Activated T-cell treated with anti-CD3 and anti-CD28 coated beads for 1 hour (primary cell): ENCODE measurements at places on chromosomes 3 and 15.

- no peak for DNase-seq
Observed at GRCh38 chr3:112973325-112974177, 1.4 kb downstream of the CD200R1 start.

DNA sequence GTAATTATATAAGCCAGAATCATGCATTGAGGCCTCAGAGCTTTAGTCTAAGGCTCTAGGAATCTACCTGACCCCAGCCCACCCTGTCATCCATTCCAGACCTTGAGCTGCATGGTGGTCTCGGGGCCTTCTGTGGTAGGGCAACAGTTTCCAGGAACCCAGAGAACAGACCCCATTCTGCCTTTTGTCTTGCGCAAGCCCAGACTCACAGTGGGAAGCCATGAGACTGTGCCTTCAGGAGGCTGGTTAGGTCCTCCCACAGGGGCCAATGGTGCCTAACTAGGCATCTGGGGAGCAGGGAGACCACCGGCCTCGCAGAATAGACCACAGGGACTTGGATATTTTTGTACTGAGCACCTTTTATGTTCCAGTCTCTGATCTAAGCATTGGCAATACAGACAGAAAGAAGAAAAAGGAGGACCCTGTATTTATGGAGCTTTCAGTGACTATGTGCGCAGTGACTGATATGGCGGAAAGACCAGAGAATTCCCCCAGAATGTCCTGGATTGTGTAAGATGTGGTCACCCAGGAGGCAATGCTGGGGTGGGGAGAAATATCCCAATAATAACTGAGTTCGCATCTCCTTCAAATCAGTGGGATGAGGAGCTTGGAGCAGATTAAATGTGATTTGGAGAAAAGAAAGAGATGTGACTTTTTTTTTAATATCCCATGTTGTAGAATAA is 40.1 kb downstream of the MCF2L2 start:
- DNase-seq, result no peak

DNA sequence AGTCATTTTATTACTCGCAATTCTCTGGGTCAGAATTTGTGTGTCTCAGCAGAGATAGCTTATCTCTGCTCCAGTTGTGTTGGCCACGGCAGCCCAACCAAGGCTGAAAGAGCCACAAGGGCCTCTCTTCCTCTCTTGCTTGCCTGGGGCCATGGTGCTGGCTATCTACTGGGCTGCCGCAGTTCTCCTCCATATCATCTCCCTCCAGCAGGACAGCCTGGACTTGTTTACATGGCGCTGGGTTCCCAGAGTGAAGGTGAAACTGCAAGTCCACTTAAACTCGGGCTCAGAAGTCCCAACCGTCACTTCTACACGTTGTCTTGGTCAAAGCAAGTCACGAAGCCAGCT is 134.8 kb downstream of the UACA start:
- no peak for DNase-seq

DNA sequence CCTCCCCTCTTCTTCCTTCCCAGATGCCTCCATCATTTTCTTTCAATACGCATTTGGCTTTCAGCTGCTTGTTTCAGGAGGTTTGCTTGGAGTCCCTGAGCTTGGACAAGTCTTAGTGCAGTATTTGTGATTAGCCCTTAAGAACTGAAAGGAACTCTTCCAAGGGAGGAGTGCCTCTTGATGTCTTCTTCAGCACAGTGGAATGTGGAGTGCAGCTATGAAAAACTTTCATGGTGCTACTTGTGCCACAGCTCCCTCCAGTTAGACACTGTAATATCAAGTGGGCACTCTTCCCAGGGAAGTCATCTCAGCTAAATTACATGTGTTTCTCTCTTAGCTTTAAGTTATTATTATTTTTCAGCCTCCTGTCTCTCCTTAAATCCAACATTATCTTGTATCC is 173.1 kb downstream of the NECTIN3 start:
- no peak for DNase-seq

- no peak for DNase-seq
Observed at GRCh38 chr3:123593381-123593780, 8.5 kb upstream of the HACD2 start.

DNA sequence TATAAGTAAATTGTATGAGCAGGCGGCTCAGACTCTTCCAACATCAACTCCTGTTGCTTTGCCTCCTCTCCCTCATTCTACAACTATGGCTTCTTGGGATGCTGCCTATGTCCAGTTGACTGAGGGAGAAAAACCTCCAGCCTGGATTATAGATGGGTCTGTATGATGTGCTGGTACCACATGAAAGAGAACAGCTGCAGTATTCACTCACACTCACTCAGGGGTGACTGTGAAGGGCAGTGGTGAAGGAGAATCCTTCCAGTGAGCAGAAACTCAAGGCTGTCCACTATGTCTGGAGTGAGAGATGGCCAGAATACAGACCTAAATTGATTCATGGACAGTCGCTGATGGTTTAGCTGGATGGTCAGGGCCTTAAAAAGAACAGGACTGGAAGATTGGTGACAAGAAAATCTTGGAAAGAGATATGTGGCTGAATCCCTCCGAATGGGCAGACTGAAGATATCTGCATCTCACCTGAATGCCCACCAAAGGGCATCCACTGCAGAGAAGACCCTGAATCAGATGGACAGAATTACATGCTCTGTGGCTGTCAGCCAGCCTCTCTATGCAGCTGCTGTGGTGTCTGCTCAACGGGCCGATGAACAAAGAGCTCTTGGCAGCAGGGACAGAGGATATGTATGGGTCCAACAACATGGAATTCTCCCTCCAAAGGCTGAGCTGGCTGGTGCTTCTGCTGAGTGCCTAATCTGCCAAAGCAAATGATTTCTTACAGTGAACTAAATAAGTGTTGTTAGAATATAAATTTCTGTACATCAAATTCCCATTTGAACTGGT is 1.9 kb upstream of the BCL2L10 start:
- no peak for DNase-seq

DNA sequence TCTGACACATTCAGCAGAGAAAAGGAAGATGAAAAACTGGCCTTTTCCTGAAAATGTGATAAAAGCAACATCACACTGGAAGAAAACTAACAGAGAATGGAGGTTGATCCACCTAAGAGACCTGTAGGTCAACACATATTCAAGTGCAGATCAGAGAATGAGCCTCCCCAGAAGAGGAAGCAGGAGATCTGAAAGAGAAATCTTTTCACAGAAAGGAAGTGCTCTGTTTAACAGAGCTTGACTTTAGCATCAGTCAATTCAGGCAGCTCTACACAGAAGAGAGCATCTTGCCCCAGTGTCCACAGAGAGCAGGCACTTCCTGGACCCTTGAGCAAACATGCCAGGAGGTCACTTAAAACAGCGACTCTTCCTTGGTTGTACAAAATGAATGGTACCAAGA is 655.4 kb upstream of the GBE1 start:
- DNase-seq, result no peak

- no peak for DNase-seq
Observed at GRCh38 chr3:60102154-60102553, 1052.3 kb upstream of the CFAP20DC start.

GRCh38 chr15:94665676-94666441 is 434.5 kb downstream of the MCTP2 start:
- no peak for DNase-seq

- DNase-seq, result no peak
Observed at GRCh38 chr3:159748425-159748824, 240.2 kb upstream of the IL12A start.
